ENCODE measurements at places on chromosomes 3 and 15. TPM values are rescaled to one million over a fixed set of nuclear protein-coding genes. Genes with fewer than 3 reads are reported as not detected.

DNA sequence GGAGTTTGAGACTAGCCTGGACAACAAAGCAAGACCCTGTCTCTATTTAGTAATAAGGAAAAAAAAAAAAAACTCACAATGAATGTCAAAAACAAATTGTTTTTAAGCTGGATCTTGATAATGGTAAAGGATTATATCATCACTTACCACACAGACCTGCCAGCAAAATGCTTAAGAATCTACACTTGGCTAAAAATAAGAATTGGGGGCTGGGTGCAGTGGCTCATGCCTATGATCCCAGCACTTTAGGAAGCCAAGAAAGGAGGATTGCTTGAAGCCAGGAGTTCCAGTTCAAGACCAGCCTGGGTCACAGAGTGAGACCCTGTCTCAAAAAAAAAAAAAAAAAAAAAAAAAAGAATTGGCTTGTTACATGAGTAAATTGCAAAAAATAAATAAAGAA is 31.0 kb downstream of the ACAP2 start:
- DNase-seq, result no peak

DNA sequence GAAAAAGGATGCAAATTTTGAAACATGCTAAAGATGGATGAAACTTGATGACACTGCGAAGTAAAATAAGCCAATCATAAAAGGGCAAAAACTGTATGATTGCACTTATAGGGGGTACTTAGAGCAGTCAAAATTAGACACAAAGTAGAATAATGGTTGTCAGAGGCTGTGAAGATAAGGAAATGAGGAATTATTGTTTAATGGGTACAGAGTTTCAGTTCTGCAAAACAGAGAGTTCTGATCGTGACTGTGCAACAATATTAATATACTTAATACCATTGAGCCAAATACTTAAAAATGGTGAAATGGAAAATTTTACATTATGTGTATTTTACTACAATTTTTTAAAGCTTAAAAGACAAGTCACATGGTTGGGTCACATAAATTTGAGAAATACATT is 35.1 kb downstream of the UBE3A start:
- no peak for DNase-seq

DNA sequence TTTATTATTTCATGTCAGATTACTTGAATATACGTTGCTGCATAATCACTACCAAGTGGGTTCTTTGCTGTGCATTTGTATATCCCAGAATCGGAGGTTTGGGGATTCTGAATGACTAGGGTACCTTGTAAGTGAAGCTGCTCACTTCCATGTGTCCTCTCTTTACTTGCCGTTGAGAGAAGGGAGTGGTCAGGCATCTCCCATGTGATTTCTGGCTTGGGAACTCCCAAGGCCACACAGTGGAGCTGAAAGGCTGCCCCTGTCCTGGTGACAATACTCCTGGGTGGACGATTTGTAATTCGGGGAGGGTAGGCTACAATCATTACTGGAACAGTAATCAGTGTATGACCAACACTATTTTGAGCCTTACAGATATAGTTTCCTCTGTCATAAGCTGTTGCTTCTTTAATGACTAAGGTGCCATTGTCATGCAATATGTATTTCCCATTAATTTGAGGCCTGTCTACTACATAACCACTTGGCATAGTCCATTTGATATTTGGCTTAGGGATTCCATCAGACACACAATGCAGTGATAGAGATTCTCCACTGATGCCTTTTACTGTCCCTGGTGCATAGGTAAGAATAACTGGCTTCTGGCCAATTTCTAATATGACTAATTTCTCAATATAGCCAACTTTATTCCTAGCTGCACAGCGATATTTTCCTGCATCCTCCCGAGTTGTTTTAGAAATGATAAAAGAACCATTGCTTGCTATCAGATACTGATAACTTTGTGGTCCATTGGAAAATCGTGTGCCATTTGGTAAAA is 24.0 kb downstream of the IGSF10 start:
- DNase-seq, result no peak

DNA sequence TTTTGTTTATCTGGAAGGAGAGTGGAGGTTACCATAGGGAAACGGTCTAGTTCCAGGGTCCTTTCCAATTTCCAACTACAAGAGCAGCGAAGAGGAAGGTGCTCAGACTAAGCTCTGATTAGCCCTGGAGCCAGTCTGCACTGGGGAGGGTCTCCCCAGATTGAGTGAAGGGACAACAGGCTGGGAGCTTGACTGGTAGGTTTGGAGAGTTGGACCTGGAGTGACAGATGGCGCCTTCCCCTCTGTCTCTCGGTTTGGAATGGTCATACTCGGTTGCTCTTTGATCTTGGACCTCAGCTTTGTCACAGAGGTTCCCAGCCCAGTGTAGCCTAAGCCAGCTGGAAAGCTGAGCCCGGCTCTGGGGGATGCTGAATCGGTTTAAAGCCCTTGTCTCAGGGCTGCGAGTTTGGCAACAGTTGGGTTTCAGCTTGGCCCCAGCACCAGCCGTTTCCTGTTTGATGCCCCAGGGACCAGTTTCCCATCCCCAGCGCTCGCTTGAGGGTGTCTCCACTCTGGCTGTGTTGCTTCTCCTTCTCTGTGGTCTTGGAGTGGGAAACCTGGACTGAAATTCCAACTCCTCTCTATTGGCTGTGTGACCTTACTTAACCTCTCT is 53.1 kb upstream of the ULK4 start:
- peak; percentile 55 for DNase-seq

DNA sequence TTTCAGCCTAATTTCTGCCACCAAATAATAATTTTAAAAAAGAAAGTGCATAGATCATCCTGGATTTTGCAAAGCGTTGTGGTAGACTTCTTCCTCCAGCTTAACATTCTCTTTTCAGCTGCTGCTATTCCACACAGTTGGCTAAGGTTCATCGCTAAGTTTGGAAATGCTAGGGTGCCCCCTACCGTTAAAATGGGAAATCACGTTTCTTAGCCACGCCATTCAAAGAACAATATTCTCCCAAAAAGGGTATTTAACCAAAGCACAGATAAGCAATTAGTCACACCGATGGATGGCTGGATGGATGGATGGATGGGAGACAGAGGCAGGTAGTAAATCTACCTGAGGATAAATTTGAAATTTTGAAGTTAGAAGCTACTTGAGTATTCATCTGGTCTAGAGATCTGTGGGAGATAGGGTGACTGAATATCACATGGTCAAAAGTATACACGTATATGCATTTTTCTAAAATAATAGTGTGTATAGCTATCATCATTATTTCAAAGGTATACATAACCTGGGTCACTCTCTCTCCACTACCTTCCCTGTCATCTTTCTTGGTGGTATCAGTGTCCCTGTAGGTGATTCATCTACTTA is 67.2 kb downstream of the EFHB start:
- DNase-seq, result peak; percentile 23

DNA sequence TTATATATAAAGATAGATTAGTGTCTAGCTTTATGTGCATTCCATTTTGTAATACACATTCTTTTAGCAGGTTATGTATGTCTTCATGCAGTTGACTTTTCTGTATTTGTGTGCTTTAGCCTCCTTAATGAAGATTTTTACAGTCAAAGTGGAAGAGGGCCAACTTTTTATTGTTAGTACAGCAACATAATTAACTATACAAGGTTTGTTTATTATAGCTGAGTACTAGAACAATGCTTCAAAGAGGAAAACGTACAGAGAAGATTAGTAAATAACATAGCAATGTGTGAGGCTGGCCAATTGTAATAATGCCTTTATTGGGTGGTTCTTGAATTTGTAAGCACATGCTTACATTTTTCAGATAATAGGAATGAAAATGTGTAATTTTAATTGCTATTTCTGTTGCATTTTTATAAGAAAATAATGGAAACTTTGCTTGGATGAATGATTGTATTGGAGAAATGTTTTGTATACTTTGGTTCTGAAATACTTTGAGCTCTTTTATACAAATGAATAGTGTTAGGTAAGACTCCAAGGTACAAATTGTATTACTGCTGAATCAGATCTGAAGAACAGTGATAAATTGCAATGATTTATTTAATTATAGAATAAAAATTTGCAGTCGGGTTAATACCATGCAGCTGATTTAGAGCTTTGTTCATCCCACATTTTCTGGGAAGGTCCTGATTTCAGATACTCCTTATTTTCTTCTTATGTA is 41.4 kb downstream of the UBE2E2 start:
- no peak for DNase-seq

DNA sequence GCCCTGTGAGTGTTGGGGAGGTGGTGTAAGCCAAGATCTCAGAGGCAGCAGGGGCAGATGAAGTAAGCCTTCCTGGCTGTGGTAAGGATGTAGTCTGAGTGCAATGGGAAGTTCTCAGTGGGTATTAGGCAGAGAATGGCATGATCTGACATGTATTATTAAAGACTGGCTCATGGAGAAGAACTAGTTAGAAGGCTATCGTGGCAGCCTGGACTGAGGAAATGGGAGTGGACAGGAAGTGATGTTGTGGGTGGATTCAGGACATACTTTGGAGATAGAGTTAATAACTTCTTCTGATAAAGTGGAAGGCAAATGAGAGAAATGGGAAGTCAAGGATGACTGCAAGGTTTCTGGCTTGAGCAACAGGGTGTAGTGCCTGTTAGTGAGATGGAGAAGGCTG is 250.9 kb upstream of the CFAP20DC start:
- DNase-seq, result no peak

- DNase-seq, result no peak
Observed at GRCh38 chr3:106829206-106829605, 548.0 kb upstream of the CCDC54 start.

- DNase-seq, result no peak
Observed at GRCh38 chr15:87962428-87962827, 294.1 kb downstream of the NTRK3 start.

DNA sequence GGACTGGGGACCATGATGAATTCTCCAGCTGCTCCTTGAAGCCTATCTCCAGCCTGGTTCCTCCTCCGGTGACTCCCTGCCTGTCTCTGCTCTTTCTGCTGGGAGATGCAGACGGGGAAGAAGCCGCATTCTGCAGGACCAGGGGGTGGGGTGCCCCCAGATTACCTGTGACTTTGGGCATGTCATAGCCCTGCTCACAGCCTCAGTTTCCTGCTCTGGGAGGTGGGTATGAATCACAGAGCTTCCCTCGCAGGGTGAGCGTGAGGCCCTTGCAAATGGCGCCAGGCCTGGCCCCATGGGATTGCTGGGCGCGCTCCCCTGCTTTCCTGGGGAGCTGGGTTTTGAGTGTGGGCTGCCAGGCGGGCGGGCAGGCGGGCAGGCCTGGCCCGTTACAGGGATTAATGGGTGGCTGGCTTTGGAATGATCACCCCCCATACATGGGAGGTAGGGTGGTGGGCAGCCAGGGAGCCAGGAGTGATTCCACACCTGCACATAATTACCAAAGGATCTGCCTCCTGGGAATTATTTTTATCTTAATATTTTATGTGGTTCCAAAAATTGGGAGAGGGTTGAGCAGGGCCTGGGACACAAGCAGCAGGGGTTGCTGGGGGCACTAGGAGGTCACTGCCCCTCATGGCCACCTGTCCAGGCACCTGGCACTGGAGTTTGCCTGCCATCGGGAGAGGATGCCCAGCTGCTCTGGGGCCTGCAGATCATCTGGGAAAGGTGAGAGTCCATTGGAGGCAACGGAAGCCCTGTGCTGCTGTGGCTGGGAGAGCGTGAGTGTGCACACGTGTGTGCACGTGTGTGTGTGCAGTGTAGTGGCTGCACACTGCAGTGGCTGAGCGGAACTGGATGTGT is 106.8 kb downstream of the WNT7A start:
- no peak for DNase-seq

DNA sequence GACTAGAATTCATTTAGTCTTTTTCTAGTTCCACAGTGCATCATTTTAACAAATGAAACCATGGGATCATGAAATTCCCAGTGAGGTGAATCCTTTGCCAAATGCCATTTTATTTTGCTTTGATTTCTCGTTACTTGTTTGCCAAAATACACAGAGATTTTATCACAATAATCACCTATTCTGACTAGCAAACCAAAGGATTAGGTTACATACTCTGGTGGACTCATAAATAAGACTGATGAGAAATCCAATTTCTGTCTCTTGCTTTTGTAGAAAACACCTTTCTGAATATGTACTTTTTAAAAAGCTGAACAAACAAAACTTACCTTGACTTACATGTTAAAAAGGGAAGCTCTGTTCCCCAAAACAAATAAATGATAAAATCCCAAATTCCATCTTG is 12.2 kb downstream of the ERC2 start:
- no peak for DNase-seq

- DNase-seq, result no peak
Observed at GRCh38 chr3:9135526-9135925, 113.9 kb downstream of the SRGAP3 start.

- no peak for DNase-seq
Observed at GRCh38 chr15:38894243-38894948, 329.8 kb upstream of the RASGRP1 start.

- no peak for DNase-seq
Observed at GRCh38 chr15:72584006-72584405, 70.5 kb upstream of the GOLGA6B start.

DNA sequence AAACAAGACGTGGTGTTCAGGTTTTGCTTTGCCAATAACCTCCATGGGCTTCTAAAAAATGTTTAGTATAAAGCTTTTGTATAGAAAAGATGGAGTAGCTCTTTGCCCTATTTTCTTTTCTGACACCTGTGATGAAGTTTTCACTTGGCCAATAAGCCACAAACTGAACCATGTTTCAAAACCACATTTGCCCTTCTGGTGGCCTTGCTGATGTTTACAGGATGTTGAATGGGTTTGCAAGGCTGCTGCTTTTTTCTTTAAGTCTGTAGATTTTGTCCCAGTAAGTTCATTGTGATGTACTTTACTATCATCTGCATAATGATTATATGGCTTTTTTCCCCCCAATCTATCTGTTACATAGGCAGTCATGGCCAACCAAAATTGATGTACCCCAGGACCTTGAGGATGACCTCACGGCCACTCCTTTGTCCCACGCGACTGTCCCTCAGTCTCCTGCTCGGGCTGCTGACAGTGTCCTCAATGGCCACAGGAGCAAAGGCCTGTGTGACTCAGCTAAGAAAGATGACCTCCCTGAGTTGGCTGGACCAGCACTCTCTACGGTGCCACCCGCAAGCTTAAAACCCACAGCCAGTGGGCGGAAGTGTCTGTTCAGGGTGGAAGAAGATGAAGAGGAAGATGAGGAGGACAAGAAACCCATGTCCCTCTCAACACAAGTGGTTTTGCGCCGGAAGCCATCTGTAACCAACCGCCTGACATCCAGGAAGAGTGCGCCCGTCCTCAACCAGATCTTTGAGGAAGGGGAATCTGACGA is 60.8 kb downstream of the SNRK start:
- DNase-seq, result peak; percentile 33

DNA sequence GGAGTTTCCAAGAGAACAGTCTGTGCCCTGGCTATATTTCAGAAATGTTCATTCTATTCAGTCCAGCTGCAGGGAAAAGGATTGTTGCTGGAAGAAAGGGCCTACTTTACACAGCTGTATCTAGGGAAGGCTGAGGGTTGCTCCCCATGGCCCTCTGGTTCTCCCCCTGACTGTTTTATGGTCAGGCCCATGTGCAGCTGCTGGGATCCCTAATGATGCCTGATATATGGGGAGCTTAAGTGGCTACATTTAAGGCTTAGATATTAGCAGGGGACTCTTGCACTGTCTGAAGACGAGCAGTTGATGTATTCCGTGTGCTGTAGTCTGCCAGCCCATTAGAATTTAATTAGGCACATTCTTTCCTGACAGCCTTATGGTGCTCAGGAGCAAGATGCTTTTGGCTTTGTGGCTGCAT is 72.0 kb downstream of the FAM43A start:
- no peak for DNase-seq

- DNase-seq, result no peak
Observed at GRCh38 chr3:48832684-48833083, 15.0 kb downstream of the PRKAR2A start.

- no peak for DNase-seq
Observed at GRCh38 chr3:112931736-112932521, 43.0 kb downstream of the CD200R1 start.

CD86 gene
- 2.2 TPM for total RNA-seq

LRRC31 gene
- total RNA-seq, result 18.0 TPM

ZIC1 gene
- total RNA-seq, result not detected

SLC24A5 gene
- not detected for total RNA-seq

ALDH1A3 gene
- 6.7 TPM for total RNA-seq

CEP19 gene
- 1.8 TPM for total RNA-seq
